Right cardiac atrium (tissue), 5 donors: ENCODE measurements at places on chromosomes 7 and 10. TPM values are rescaled to one million over a fixed set of nuclear protein-coding genes. Genes with fewer than 3 reads are reported as not detected.

Gene BICC1
- total RNA-seq, result 13.5 TPM

Gene DLD
- 151 TPM for total RNA-seq

- peak; percentile 20 for DNase-seq
These were observed 13.1 kb downstream of the GPER1 start for GRCh38 chr7:1100834-1101562.

DNA sequence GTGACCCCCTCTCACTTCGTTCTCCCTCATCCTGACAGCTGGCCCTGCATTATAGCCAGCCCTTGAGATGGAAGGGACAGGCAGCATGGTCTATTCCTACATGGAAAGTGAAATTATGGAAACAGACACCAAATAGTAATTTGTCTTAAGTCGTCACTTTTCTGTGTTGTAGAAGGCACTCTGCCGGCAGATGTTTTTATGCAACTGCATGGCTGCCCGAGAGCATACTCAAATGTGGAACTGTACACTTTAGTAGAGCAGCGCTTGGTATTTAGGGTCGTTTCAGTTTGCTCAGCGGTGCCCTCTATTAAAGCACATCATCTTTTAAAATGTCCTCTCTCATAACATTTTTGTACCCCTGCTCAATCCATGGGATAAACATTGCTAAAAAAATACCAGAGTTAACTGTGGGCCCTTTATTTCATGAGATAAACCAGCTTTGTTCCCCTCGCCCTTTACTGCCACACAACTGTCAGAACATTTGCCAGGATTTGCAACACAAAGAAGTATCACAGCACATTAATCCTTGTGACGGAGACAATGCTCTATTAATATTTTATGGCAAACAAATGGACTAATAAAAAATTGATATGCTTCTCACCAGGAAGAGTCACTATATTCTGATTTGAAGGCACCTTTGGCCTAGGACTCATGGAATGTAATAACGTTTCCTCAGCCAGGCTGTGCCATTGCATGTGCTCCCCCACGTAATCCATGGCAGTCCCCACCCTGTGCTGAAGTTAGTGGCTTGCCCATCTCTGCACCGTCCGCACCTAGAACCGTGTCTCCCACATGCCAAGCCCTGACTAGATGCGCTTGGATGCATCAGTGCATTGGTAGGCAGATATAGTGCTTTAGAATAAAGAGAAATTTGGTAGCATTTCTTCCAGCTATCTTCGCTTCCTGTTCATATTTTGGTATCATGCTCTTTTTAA, 221.3 kb downstream of the PAXIP1 start:
- DNase-seq, result no peak

DNA sequence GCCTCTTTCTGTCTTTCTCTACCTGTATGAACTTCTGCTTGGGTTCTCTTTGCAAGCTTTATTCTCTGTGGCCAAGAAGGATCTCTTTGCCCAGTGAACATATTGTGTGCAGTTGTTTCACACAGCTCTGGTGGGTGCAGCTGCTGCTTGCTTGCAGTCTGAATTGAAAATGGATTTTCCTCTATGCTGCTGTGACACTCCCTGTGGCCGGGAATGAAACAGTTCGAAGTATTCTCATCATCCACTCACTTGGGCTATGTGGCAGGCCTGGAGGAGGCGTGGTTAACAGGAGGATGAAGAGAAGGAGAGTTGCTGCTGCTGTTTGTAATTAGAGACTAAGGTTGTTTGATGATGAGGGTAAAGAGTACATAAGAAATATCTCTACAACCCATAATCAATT, 28.4 kb upstream of the ITGA8 start:
- DNase-seq, result no peak

DNA sequence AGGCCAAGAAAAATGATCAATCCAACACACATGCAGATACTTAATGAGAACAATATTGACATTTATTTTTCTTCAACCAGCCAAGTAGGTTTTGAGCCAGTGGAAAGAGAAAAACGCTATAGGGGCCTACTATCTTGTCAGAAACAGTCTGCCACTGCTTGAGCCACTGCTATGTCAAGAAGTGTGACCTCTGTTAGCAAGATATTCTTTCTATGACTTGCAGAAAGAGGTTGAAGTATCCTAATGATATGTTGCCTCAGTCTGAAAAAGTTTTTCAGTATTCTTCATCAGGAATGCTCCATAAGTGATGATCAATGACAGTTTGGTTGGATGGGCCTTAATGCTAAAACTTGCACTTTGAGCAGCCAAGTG, 328.4 kb upstream of the KCND2 start:
- no peak for DNase-seq

DNA sequence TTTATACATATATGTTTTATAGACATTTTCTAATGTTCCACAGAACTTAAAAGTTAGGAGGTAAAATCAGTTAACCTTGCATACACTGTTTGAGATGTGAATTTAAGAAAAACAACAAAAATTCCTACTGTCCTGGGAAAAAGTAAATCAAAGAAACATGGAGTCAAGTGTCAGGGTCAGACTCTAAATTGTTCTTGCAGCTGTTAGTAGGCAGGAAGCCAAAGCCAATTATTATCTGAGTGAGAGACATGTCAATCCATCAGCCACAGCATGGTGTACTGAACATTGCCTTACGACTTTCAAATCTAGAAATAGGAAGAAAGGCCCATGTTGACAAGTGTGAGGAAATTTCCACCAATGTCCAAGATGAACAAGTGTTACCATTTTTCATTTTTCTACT, 461.2 kb upstream of the MBL2 start:
- no peak for DNase-seq

DNA sequence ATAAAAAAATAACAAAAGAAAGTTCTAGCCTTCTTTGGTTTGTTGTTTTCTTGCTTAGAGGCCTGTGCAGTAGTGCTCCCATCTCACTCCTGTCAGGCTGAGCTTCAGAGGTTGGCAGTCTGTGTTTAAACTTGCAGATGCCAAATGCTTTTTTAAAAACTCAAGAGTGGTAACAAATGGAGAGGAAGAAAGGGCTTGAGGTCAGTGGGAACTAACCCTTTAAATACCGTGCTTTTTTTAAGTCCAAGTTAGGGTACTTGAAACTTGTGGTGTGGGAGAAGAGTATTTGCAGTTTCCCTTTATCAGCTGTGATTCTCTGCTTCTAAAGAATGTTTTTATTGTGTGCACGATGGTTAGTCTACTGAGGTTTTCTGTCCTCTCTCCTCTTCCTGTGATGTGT, 29.4 kb downstream of the ZRANB1 start:
- DNase-seq, result no peak

DNA sequence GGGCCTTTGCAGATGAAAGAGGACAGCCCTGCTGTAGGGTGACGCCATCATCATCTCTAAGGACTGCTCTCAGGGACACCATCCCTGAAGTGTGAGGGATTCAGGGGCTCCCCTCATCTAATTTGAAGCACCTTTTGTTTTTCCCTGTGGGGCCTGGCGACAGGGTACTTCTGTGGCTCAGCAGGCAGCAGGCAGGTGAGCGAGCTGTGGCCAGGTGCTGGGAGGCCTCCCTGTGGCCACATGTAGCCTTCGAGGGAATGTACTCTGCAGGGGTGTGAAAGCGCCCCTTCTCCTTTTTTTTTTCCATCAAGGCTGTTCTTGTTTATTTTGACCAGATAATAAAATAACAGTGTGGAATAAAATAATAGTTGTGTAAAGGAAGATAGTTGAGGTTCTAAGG, 118.2 kb upstream of the DPP6 start:
- no peak for DNase-seq

DNA sequence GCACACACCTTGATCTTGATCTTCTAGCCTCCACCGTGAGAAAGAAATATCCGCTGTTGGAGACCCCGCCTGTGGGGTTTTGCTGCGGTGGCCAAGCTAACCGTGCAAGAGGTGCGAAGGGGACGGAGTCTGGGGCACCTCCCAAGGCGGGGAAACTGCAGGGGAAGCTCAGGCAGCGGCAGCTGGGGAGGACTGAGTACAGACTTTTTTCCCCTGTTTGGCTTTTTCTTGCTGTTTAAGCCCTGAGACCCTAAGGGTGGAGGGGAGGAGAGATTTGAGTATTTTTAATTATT, 108.0 kb downstream of the DNAJB6 start:
- DNase-seq, result no peak
